Panc1 (cell line): ENCODE measurements at places on chromosomes 4 and X. TPM values are rescaled to one million over a fixed set of nuclear protein-coding genes. Genes with fewer than 3 reads are reported as not detected.

DNA sequence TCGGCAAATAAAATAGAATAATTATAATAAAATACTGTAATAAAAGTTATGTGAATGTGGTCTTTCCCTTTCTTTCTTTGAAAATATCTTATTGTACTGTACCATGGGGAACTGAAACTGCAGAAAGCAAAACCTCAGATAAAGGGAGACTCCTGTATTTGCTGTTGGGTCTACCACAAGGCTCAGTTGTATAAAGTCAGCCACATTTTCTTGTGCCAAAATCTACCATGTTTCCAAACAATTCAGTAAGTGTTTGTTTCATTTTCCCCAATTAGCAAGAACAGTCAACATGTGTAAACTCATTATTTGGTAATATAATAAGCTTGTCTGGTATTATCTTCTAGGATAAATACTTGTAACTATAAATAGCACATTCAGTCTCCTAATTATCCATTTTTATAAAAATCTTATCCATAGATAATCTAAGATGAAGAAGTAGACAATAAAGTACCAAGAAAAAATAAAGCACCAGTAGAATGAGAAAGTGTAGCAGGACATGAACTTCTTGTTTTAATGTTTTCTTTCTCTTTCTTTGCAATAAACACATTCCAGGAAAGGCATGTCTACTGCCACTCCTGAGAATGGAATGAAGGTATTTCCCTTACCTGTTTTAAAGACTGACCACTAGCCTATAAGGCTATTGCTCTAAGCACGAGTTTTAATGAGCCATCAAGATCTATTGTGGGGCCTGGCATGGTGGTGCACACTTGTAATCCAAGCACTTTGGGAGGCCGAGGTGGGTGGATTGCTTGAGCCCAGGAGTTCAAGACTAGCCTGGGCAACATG is 15.0 kb upstream of the OTUD4 start:
- H3K4me3 ChIP-seq: no peak overlapping the region
- no peak overlapping the region for H3K27ac ChIP-seq
- no peaks in the 10 kb centered on the region for H3K36me3 ChIP-seq
- DNase-seq: no peak

GRCh38 chrX:120604361-120604782 is 471 bp downstream of the MCTS1 start:
- 0 out of 2 replicates have a peak, but pooled peaks cover 4% of the 10 kb centered on the region for H3K4me1 ChIP-seq
- H3K36me3 ChIP-seq: peaks cover 5% of the 10 kb centered on the region
- peak overlapping the region; percentile 97 for H3K27ac ChIP-seq
- peak overlapping the region; percentile 93 for H3K4me3 ChIP-seq
- DNase-seq: no peak

DNA sequence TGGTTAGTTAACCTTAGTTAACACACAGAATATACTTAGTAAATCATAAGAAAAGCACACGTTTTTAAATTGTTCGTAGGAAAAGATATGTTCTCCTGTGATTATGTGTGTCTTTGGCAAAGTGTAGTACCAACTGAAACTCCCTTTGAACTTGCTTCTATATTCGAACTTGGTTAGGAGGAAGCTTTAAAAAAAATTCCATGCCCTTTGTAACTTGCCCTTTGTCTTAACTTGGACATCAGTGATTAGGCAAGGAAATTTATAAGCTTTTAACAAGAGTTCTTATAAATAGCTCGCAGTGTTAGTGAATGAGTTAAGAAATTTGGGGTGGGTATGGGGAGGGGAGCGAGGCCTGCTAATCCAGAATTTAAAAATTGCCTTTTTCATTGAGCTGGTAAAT is 33.4 kb downstream of the TXLNG start:
- H3K27ac ChIP-seq: no peak overlapping the region
- no peak for DNase-seq
- H3K4me1 ChIP-seq: no peaks in the 10 kb centered on the region
- no peak overlapping the region for H3K4me3 ChIP-seq

PPARGC1A gene
- total RNA-seq: 0.59 TPM

GRCh38 chr4:72895408-72895807 is 174.1 kb downstream of the COX18 start:
- no peaks in the 10 kb centered on the region for H3K27me3 ChIP-seq
- no peaks in the 10 kb centered on the region for H3K4me1 ChIP-seq
- DNase-seq: no peak
- no peaks in the 10 kb centered on the region for H3K36me3 ChIP-seq
- H3K27ac ChIP-seq: no peak overlapping the region
- no peak overlapping the region for H3K4me3 ChIP-seq

- DNase-seq: peak; percentile 36
- no peaks in the 10 kb centered on the region for H3K27me3 ChIP-seq
- peak overlapping the region; percentile 59 for H3K27ac ChIP-seq
- H3K4me1 ChIP-seq: no peaks in the 10 kb centered on the region; the same call in 1 of the 2 replicates
- peaks cover 14% of the 10 kb centered on the region for H3K36me3 ChIP-seq
- H3K4me3 ChIP-seq: no peak overlapping the region
These were observed 53.0 kb downstream of the DCUN1D4 start for GRCh38 chr4:51895816-51896408.

DNA sequence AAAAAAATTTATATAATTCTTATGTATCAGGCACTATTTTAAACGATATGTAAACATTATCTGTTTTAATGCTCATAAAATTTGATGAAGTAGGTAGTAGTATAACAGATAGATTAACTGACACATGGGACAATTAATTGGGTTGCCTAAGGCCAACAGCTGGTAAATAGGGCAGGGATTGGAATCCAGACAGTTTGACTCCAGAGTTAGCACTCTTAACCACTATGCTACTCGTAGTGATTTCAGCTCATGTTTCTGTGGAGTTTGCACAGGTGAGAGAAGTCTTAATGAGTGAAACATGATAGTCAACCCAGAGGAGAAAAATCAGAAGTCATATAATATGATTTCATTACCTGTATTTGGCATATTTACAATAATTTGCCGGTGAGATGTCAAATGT is 126.0 kb upstream of the WDFY3 start:
- H3K4me3 ChIP-seq: no peak overlapping the region
- no peaks in the 10 kb centered on the region for H3K27me3 ChIP-seq
- no peak for DNase-seq
- H3K4me1 ChIP-seq: no peaks in the 10 kb centered on the region
